Skin of body (tissue), 3 donors: ENCODE measurements at places on chromosomes 1 and 21. TPM values are rescaled to one million over a fixed set of nuclear protein-coding genes. Genes with fewer than 3 reads are reported as not detected.

- peak; percentile 55 for DNase-seq
Measured at GRCh38 chr1:22452481-22452957, 868 bp downstream of the ZBTB40 start.

Gene SPATA46
- total RNA-seq, result not detected

GRCh38 chr1:40769815-40770214 is 13.8 kb upstream of the KCNQ4 start:
- DNase-seq, result no peak

DNA sequence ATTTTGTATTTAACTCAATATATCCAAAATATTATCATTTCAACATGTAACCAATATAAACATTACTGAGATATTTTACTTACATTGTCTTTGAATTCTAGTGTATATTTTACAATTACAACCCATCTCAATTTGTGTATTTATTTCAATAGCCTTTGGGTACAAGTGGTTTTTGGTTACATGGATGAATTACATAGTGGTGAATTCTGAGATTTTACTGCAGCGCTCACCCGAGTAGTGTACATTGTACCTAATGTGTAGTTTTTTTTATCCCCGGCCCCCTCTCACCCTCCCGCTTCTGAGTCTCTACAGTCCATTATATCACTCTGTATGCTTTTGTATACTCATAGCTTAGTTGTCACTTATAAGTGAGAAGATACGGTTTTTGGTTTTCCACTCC is 117.0 kb upstream of the GALNT2 start:
- no peak for DNase-seq

Gene BRDT
- not detected for total RNA-seq

Gene OLFML2B
- 25.3 TPM for total RNA-seq

- DNase-seq, result no peak
Measured at GRCh38 chr21:37367336-37367702, 746 bp downstream of the DYRK1A start.

GRCh38 chr1:66696771-66697170 is 55.5 kb upstream of the DYNLT5 start:
- DNase-seq, result no peak

Gene PHACTR4
- total RNA-seq, result 17.9 TPM

Gene GBP1
- 42.4 TPM for total RNA-seq

DNA sequence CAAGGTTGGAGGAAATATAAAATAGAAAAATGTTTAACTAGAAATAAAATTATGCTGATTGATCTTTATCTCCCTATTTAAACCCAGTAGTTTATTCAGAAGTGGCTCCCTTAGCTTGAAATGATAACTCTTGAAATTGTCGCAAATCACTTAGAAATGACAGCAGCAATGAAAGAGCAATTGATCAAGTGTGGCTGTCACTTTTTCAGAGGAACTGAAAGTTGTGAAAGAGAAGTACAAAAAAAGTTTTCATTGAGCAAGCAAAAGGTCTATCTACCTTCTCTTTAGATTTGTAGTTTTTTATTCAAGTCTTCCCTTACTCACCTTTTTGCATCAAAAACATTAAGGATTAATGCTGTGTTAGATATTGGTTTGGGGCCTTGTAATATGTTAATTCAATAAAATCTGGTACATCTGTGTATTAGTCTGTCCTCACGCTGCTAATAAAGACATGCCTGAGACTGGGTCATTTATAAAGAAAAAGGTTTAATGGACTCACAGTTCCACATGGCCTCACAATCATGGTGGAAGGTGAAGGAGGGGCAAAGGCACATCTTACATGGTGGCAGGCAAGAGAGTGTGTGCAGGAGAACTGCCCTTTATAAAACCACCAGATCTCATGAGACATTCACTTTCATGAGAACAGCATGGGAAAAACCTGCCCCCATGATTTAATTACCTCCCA is 48.3 kb downstream of the LRRC8C start:
- DNase-seq, result no peak

Gene ASCL5
- total RNA-seq, result not detected

- DNase-seq, result no peak
Measured at GRCh38 chr1:206582971-206583706, 29.1 kb downstream of the EIF2D start.

Gene KIAA1614
- total RNA-seq, result 4.5 TPM

GRCh38 chr1:156858555-156858956 is 361 bp downstream of the INSRR start:
- DNase-seq, result no peak
